ENCODE measurements at places on chromosomes 3 and 15. TPM values are rescaled to one million over a fixed set of nuclear protein-coding genes. Genes with fewer than 3 reads are reported as not detected.

GRCh38 chr15:88246081-88246480, 10.5 kb downstream of the NTRK3 start:
- DNase-seq, result no peak

DNA sequence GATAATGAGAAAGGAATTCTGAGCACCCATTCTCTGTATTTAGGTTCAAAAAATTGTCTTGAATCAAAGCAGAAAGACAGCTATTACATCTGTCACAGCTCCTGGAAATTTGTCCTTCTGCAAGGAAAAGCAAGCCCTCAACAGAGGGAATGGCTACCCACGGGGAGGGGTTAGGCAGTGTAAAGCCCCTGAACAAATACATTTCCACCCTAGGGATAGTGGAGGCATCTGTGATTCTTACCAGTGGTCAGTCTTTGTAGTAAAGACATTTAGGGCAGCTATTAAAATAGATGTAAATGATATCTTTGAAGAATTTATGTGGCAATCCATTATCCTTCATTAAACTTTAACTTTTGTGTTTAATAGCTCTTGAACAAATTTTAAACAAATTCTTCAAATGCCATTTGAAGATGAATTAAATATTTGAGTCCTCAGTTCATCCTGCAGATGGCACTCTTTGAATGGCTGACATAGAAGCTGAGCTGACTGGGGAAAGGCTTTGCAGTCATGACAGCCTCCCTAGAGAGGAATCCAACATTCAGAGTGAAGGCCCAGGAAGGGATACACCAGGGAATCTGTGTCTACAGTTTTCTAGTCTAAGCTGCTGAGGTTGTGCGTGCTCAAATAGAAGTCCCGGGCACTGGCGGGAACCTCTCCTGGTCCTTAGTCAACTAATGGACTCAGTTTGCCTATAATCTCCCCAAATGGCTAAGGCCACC, 359.7 kb upstream of the ROPN1 start:
- DNase-seq, result no peak

- DNase-seq, result no peak
Observed at GRCh38 chr15:51869060-51869421, 39.6 kb downstream of the TMOD3 start.

DNA sequence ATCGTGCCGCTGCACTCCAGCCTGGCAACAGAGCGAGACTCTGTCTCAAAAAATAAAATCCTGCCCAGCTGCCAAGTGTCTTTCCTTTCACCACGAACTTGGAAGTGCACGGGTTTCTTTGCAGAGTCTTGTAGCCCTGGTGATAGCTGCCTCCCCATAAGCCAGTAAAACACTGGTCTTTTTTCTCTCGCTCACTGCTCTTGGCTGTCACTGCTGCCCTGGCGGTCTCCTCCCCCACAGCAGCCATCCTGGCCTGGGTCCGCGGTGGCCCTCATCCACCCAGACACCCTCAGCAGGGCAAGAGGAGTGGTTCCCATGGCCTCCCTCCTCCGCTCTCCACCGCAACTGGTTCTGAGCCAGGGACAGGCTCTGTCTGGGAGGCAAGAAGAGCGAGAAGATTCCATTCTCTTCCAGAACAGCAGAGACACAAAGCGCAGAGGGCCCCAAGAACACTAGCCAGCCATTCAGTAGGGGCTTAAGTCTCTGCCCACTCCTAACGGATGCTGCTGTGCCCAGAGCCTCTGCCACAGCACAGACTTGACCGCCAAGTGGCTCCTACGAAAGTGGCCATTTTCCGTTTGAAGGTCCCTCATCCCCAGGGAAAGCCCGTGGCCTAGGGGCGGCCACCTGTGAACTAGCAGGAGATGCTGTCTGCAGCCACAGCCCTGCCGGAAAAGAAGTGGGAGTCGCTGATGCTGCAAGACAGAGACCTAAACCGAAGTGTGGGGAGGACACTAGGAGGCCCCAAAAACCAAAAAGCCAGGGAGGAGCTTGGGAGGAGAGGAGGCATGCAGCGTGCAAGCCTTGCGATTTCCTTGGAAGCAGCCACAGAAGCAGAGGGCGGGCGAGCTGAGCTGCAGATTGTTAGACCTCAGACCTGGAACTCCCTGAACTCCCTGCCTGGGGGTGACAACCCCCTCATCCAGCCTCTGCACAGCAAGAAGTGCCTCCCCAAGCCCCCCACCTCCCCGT, 44.1 kb downstream of the KLHL25 start:
- DNase-seq, result peak; percentile 64

- DNase-seq, result no peak
Observed at GRCh38 chr3:11323813-11324212, 51.6 kb downstream of the ATG7 start.

DNA sequence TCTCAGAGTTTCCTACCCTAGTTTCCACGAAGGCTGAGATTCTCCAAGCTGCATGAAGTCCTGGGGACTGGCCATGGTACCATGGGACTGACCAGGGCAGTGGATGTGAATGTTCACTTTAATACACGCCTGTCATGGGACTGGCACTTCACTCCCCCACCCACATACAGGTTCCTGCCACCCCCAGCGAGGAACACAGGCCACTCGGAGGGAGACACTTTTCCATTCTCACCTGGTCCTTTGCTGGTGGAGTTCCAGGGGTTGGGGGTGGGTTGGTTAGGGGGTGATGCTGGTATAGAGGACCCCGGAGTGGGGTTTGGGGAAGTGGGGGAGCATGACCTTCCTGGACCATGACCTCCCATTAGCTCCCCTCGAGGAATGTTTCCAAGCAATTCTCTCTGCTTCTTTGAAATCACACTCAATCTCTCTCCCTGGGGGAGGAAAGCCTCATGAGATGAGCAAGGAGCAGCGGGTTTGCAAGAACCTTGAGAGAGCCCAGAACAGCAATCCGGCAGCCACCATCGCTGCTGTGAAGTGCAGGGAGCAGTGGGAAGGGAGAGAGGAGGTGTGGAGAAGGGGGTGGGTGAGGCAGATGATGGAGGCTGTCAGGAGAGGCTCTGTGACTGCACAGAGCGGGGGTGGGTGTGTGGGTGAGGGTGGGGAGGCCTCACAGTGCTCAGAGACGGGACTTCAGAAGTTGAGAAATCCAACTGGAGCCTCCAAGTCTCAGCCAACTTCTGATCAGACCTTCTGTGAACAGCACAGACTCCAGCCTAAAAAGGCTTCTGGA, 69.7 kb downstream of the ADCY5 start:
- no peak for DNase-seq

GRCh38 chr15:73680549-73680948, 3.6 kb upstream of the CD276 start:
- DNase-seq, result no peak

The LCTL gene
- total RNA-seq, result not detected

DNA sequence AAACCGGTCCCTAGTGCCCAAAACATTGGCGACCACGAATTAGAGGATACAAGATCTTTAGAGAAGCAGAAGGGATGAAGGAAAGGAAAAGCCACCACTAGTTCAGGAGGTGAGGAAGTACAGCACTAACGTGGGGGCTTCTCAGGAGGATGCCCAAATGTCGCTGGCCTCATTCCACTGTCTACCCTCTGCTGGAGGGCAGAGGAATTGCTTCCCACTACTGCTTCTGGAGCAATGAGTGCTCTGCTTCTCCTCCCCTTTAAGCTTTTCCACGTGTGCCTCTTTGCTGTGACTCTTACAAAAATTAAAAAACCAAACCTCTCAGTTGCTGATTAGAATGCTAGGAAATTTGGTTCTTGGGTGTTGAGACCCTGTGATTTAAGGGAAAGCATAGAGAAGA, 281.3 kb downstream of the CLSTN2 start:
- no peak for DNase-seq

- no peak for DNase-seq
Observed at GRCh38 chr3:98902351-98902740, 851 bp upstream of the DCBLD2 start.

- no peak for DNase-seq
Observed at GRCh38 chr3:30986551-30986950, 92.1 kb upstream of the GADL1 start.

GRCh38 chr3:36840453-36840921, 76.1 kb upstream of the DCLK3 start:
- DNase-seq, result no peak

- no peak for DNase-seq
Observed at GRCh38 chr15:76071806-76072205, 12.0 kb downstream of the TMEM266 start.

DNA sequence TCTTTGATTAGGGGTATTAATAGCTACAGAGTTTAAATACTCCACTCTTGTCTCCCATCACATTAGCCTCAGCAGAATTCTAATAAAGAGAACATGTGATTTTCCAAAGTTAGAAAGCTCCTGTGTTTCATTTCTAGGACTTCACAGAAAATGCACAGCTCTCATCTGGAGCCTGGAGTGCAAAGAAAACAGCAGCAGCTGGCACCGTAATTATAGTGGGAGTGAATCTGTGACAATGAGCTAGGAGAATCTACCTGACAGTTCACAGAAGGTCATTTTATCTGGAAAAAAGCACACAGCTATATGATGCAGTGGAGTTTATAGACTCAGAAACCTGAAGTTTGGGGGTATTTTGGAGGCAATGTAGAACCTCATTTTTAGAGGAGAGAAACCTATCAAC, 5.4 kb upstream of the TRIM59 start:
- no peak for DNase-seq

DNA sequence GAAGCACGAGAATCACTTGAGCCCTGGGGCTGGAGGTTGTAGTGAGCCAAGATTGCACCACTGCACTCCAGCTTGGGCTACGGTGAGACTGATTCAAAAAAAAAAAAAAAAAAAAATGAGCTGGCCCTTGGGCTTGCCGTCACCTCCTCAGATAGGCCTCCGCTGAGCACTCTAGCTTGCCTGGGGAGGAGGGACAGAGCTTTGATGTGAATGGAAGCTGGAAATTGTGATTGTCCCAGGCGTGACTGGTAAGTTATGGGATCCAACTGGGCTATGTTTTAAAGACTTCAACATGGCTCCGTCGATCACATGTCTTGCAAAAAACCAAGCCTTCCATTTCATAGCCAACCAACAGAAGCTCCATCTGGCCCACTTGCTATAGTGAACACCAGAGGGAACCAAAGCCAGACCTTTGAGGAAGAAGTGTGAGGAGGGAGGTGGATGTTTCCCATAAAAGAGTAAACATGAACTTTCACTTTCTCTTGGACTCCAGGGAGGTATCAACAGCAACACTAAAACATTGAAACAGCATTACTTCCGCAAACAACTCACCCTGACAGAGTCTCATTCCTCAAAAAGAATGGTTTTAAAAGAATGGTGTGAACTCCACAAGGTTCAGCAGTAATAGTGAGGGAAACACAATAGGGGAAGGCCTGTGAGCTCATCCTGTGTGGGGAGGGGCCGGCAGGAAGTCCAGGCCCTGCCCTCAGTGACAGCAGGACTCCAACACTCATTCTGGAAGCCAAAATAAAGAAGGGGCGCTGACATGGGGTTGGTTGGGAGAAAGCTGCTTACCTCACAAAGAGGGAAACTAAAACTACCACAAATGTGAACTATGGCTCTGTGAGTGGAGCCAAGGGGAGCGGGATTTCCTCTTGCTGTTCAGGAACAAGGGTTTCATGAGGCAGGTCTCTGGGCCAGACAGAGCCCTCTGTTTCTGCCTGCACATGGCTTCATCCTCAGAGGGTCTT, 59.2 kb upstream of the IL12A start:
- no peak for DNase-seq

The C3orf38 gene
- 27.2 TPM for total RNA-seq

DNA sequence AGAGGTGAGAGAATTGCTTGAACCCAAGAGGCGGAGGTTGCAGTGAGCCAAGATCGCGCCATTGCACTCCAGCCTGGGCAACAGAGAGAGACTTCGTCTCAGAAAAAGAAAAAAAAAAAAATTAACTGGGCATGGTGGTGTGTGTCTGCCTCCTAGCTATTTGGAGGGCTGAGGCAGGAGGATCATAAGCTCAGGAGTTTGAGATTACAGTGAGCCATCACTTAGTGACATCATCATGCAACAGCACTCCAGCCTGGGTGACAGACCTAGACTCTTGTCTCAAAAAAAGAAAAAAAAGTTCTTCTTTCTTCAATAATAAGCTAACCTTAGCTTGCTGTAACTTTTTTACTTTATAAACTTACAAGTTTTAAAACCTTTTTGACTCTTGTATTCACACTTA, 99.8 kb downstream of the SLMAP start:
- no peak for DNase-seq

GRCh38 chr3:191385101-191385500, 54.8 kb upstream of the UTS2B start:
- DNase-seq, result no peak

GRCh38 chr3:121431726-121432517, 113.9 kb downstream of the POLQ start:
- no peak for DNase-seq

The PATL2 gene
- total RNA-seq, result 1.0 TPM

The IMP3 gene
- total RNA-seq, result 75.2 TPM

The FES gene
- 3.1 TPM for total RNA-seq

GRCh38 chr3:159818997-159819500, 169.6 kb upstream of the IL12A start:
- no peak for DNase-seq

GRCh38 chr3:107110596-107111305, 266.5 kb upstream of the CCDC54 start:
- DNase-seq, result no peak

DNA sequence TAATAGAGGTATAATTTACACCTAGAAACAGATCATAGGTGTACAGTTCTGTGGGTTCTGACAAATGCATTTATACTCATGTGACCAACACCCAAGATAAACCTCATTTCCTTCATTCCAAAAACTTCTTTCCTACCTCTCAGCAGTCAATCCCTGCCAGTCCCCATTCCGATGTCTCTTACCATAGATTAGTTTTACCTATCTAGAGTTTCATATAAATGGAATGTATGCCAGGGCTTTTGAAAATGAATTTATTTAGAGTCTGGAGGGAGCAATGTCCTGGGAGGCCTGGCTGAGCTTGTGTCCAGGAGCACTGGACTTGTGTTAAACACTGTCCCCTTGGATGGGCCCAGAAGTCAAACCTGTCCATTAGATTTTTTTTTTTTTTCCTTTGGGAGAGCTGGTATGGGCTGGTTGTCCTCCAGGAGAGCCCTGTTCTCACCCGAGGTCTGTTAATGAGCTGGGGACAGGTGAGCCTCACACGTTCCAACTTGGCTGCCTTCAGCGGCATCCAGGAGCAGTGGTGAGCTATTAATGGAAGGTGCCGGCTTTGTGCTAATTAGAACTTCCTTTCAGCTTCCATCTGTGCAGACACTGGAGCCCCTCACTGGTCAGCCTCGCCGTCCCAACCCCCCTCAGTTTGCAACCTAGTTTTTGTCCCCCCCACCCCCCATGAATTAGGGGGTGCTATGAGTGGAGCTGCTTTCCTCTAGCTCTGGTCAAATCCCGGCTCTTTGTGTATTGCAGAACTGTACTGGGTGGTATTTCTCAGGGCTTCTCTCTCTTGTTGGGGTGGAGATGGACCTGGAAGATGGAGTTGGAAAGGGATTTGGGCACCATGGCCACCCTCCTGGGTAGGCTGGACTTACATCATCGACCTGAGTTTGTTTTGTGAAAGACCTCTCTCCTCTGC, 40.7 kb upstream of the POLG start:
- no peak for DNase-seq

DNA sequence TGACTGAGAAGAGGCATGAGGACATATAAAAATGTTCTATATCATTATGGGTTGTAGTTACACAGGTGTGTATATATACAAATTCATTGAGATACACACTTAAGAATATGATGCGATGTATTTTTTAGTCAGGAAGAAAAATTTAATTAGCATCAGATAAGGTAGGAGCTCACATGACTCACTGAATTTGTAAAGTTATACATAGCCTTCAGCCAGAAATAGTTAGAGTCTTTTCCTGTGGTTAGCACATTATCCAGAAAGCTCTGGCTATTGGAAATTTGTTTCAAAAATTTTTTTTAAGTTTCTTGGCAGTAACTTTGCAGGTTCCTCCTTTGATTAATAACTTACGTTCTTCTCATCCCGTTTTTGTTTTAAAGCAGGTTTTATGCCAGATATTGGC, 88.6 kb downstream of the STT3B start:
- DNase-seq, result no peak

- no peak for DNase-seq
Observed at GRCh38 chr3:173552526-173552925, 155.0 kb downstream of the NLGN1 start.
